ENCODE measurements at places on chromosomes 4 and X. TPM values are rescaled to one million over a fixed set of nuclear protein-coding genes. Genes with fewer than 3 reads are reported as not detected.

DNA sequence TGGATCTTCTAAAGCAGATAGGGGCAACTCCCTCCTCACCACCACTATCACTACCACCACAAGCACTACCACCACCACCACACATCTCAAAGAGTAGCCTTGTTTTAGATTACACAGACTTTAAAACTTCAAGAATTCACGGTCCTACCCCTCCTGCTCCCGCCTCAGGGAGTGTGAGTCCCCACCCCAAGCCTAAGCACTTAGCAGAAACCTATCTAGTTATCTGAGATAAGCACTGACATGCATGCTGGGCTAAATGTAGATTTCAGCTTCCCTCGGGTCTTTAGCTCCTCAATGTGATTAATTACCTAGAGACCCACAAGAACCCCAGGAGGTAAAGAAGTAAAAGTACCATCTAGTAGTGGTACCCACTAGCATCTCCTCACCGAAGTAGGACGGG is 775 bp downstream of the AMOT start:
- peak overlapping the region; percentile 67 for H3K4me3 ChIP-seq
- no peaks in the 10 kb centered on the region for H3K27me3 ChIP-seq
- H3K4me1 ChIP-seq: peaks cover 7% of the 10 kb centered on the region
- H3K27ac ChIP-seq: peak overlapping the region; percentile 59
- DNase-seq: peak; percentile 9

GRCh38 chrX:77668391-77669237 is 117.4 kb downstream of the ATRX start:
- H3K4me1 ChIP-seq: no peaks in the 10 kb centered on the region
- no peaks in the 10 kb centered on the region for H3K36me3 ChIP-seq
- no peak for DNase-seq
- no peaks in the 10 kb centered on the region for H3K27me3 ChIP-seq
- no peak overlapping the region for H3K27ac ChIP-seq

GRCh38 chr4:147286846-147287587 is 193.9 kb upstream of the EDNRA start:
- no peaks in the 10 kb centered on the region for H3K36me3 ChIP-seq
- H3K4me1 ChIP-seq: no peaks in the 10 kb centered on the region
- no peak overlapping the region for H3K4me3 ChIP-seq
- no peak for DNase-seq
- no peak overlapping the region for H3K27ac ChIP-seq

DNA sequence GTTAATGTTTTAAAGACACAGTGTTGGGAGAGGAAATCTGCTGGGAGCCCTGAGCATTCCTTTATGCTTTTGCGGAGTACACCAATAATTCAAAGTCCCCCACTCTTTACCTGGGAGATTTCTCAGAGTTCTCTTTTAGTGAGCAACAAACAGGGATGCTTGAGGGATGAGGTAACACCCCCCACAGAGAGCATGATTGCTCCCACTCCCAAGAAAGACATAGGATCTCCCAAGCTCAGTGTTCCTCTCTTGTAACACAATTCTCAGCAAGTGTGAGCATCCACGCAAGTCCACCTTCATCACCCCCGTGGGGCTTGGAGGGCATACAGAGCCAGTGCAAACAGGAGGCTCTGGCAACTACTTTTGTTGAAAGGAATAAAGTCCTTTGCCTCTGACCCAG is 36.1 kb downstream of the GSPT2 start:
- H3K4me1 ChIP-seq: no peaks in the 10 kb centered on the region
- no peak overlapping the region for H3K4me3 ChIP-seq

GRCh38 chrX:68915778-68916177 is 87.0 kb downstream of the EFNB1 start:
- H3K4me3 ChIP-seq: no peak overlapping the region
- no peaks in the 10 kb centered on the region for H3K36me3 ChIP-seq
- H3K27me3 ChIP-seq: no peaks in the 10 kb centered on the region
- no peak for DNase-seq
- no peak overlapping the region for H3K27ac ChIP-seq

GRCh38 chrX:27078371-27078770 is 384.8 kb downstream of the PPP4R3C start:
- no peaks in the 10 kb centered on the region for H3K27me3 ChIP-seq
- no peak overlapping the region for H3K4me3 ChIP-seq
- DNase-seq: no peak
- no peaks in the 10 kb centered on the region for H3K4me1 ChIP-seq
- no peaks in the 10 kb centered on the region for H3K36me3 ChIP-seq

DNA sequence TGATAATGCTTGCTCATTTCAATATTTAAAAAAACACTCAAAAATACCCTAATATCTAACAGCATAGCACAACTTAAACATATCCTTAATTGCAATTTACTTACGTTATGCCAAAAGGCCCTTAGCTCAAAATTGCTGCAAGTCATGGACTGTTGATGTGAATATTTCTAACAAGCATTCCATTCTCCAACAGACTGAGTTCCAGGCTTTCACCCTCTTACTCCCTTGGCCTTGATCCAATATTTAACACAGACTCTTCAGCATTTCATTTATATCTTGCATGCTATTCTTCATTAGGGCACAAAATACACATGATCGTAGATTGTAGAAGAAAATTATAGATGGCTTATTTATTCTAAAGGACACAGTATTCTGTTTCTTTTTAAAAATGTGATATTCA is 96.5 kb downstream of the RNF150 start:
- no peaks in the 10 kb centered on the region for H3K27me3 ChIP-seq
- H3K4me1 ChIP-seq: no peaks in the 10 kb centered on the region
- no peaks in the 10 kb centered on the region for H3K36me3 ChIP-seq
- DNase-seq: no peak
- H3K4me3 ChIP-seq: no peak overlapping the region

- no peak overlapping the region for H3K27ac ChIP-seq
- no peak overlapping the region for H3K4me3 ChIP-seq
- peaks cover 17% of the 10 kb centered on the region for H3K4me1 ChIP-seq
- no peaks in the 10 kb centered on the region for H3K36me3 ChIP-seq
- H3K27me3 ChIP-seq: no peaks in the 10 kb centered on the region
- no peak for DNase-seq
Measured at GRCh38 chr4:70678383-70678999, 9.8 kb upstream of the UTP3 start.

- H3K27me3 ChIP-seq: no peaks in the 10 kb centered on the region
- no peak overlapping the region for H3K4me3 ChIP-seq
- peaks cover 14% of the 10 kb centered on the region for H3K36me3 ChIP-seq
- H3K27ac ChIP-seq: no peak overlapping the region
- DNase-seq: no peak
- H3K4me1 ChIP-seq: no peaks in the 10 kb centered on the region
Measured at GRCh38 chr4:99062120-99062519, 26.5 kb downstream of the ADH5 start.

DNA sequence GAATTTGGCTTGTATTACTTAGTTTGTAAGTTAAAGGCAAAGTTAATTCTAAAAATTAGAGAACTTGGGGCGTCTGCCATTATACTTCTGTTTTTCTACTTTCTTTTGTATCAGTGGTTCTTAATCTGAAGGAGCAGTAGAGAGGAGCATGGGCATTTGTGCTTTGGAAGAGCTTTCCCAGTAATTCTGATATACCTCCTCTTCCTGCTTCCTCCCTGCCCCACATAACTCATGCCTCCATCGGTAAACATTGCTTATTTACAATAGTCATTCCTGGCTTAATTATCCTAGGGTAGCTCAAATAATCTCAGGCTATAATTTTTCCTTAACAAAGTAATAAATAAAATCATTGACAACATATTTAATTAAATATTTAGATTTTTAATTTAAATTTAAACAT is 37.1 kb upstream of the SPARCL1 start:
- H3K27me3 ChIP-seq: peaks cover 3% of the 10 kb centered on the region
- no peaks in the 10 kb centered on the region for H3K4me1 ChIP-seq
- no peaks in the 10 kb centered on the region for H3K36me3 ChIP-seq

GRCh38 chr4:73816814-73817213 is 19.7 kb upstream of the CXCL6 start:
- no peaks in the 10 kb centered on the region for H3K36me3 ChIP-seq
- H3K4me1 ChIP-seq: no peaks in the 10 kb centered on the region
- H3K4me3 ChIP-seq: no peak overlapping the region
- DNase-seq: no peak
- H3K27ac ChIP-seq: no peak overlapping the region

- no peak overlapping the region for H3K4me3 ChIP-seq
- H3K27ac ChIP-seq: no peak overlapping the region
- no peaks in the 10 kb centered on the region for H3K27me3 ChIP-seq
- no peaks in the 10 kb centered on the region for H3K36me3 ChIP-seq
- no peaks in the 10 kb centered on the region for H3K4me1 ChIP-seq
Measured at GRCh38 chr4:105509291-105509690, 35.4 kb upstream of the PPA2 start.

GRCh38 chrX:145923376-145923775 is 105.7 kb downstream of the SLITRK2 start:
- no peak overlapping the region for H3K4me3 ChIP-seq
- H3K27me3 ChIP-seq: no peaks in the 10 kb centered on the region
- H3K36me3 ChIP-seq: no peaks in the 10 kb centered on the region
- no peak overlapping the region for H3K27ac ChIP-seq
- DNase-seq: no peak

GRCh38 chr4:126051689-126052424 is 737.1 kb downstream of the FAT4 start:
- no peaks in the 10 kb centered on the region for H3K36me3 ChIP-seq
- H3K27ac ChIP-seq: no peak overlapping the region
- no peaks in the 10 kb centered on the region for H3K4me1 ChIP-seq
- H3K27me3 ChIP-seq: no peaks in the 10 kb centered on the region
- DNase-seq: no peak

- H3K36me3 ChIP-seq: no peaks in the 10 kb centered on the region
- no peaks in the 10 kb centered on the region for H3K4me1 ChIP-seq
Measured at GRCh38 chr4:173252024-173252935, 81.9 kb downstream of the HMGB2 start.

- no peak overlapping the region for H3K27ac ChIP-seq
- no peaks in the 10 kb centered on the region for H3K27me3 ChIP-seq
- H3K36me3 ChIP-seq: no peaks in the 10 kb centered on the region
- peak; percentile 17 for DNase-seq
- H3K4me1 ChIP-seq: peaks cover 15% of the 10 kb centered on the region
Measured at GRCh38 chr4:143358923-143359643, 22.4 kb downstream of the GAB1 start.

DNA sequence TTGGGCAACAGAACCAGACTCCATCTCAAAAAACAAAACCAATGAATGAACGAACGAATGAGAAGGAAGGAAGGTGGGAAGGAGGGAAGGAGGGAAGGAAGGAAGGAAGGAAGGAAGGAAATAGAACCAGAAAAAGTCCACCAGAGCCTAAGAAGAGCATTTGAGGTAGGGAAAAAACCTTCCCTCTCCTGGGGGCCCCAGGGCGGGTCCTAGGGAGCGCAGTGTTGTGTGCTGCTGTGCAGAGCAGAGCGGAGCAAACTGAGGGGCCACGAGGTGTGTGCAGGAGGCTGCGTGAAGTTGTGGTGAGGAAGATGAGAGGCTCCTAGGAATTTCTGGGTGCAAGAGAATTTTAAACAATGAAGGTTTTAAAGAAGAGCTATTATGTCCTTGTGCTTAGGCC is 16.0 kb upstream of the NSUN7 start:
- no peaks in the 10 kb centered on the region for H3K36me3 ChIP-seq
- no peak for DNase-seq
- no peak overlapping the region for H3K27ac ChIP-seq
- H3K4me1 ChIP-seq: peaks cover 3% of the 10 kb centered on the region
- H3K27me3 ChIP-seq: no peaks in the 10 kb centered on the region

DNA sequence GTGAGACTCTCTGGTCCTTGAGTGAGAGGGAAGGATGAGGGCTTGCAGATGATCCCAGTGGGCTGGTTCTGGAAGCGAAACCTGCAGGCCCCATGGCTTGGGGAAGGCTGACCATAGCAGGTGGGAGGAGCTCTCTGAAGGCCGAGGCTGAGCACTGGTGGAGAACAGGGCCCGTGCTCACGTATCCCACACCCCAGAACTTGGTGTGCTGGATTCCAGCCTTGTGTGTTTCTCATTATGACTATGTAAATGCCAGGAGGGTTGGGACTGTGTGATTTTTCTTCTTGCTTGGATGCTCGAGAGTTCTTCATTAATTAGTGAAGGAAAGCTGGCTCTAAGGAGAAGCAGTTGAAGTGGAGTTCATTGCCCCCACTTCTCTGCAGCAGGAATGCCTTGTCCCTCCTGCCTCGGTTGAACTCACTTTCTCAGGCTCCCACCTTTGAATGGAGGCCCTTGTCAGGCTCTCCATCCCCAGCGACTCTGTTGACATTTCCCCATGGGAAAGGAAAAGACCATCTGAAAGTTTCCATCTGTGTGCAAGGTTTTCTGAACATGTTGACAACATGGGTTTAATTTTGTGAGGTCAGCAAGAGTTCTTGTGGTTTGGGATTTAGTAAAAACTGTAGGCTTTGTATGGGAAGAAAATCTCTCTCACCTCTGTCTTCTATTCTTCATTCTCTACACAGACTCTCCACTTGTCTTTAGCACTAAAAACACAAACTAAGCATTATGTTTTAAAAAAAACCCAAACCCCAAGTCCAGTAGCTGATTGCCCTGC is 57.7 kb downstream of the TBL1X start:
- H3K27ac ChIP-seq: no peak overlapping the region
- H3K27me3 ChIP-seq: no peaks in the 10 kb centered on the region
- no peaks in the 10 kb centered on the region for H3K36me3 ChIP-seq
- no peak overlapping the region for H3K4me3 ChIP-seq
- DNase-seq: no peak

GRCh38 chrX:54413753-54414152 is 26.5 kb upstream of the TSR2 start:
- H3K4me1 ChIP-seq: peaks cover 6% of the 10 kb centered on the region
- no peak for DNase-seq
- no peak overlapping the region for H3K4me3 ChIP-seq

DNA sequence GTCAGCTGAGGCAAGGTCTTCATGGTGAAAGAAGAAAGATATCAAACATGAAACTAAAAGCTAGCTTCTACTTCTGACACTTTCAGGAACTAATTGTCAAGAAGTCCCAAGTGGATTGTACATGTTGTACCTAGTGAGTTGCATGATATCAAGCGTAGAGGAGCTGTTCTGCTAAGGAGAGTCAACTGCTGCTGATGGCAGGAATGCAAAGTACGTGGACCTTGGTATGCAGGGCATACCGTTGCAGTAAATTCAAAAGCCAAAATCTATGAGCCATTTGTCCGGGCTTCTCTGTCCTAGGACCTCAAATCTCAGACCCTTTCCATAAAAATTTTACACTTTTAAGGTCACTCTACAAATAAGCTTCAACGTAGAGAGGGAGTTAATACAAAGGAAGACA is 446.2 kb downstream of the KCTD8 start:
- H3K27me3 ChIP-seq: no peaks in the 10 kb centered on the region
- no peak for DNase-seq
- no peak overlapping the region for H3K27ac ChIP-seq
- no peaks in the 10 kb centered on the region for H3K4me1 ChIP-seq

MAML3 gene
- total RNA-seq: 3.7 TPM

SATL1 gene
- total RNA-seq: not detected

TAF7L gene
- total RNA-seq: not detected

AKAP14 gene
- total RNA-seq: not detected

MMRN1 gene
- 0.55 TPM for total RNA-seq

RAB40A gene
- total RNA-seq: 0.11 TPM

Measured in CD4-positive, alpha-beta memory T cell (primary cell).